Sciatic nerve (tissue), 2 donors: ENCODE measurements at places on chromosomes 5 and 9.

DNA sequence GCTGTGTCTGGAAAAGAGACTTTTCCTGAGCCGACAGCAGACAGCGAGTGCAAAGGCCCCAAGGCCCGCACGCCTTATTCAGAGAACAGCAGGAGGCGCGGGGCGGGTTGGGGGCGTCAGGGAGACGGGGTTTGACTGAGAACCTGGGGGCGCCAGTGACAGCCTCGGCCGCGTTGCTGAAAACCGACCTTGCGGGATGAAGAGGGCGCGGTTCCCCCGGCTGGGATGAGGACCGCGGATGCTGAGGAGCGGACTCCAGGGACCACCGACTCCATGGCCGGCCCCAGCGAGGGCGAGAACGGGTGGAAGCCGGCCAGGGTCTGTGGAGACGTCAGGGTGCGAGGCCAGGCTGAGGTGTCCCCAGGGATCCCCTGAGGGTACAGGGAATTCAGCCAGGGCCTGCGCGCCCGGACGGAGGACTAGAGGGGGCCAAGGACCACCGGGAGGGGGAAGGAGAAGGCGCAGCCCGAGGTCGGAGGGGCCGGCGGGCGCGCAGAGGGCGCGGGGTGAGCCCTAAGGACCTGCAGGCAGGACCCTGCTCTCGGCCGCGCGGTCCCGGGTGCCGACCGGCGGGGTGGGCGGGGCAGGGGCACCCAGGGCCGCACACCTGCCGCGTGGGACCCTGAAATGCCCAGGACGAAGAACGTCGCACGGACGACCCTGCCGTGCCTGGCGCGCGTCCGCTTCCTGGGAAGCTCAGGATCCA is 837 bp upstream of the AHRR start:
- DNase-seq: no peak

DNA sequence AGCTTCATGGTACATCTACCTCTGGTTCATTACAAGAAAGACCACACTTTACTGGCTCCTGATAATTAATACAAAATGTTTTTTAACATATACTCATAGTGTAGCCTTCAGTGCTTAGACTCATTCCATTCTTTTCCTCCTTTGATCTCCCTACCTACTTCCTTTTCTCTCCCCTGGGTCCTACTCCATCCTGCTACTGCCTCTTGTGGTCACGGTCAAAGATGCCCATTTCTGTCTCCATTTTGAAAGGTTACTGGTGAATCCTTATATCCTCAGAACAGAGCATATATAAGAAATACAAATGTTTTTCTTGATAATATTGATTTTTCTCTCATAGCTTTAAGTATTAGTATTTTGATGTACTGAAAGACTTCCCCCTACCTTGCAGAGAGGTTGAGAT is 375.9 kb downstream of the ARRDC3 start:
- DNase-seq: no peak

DNA sequence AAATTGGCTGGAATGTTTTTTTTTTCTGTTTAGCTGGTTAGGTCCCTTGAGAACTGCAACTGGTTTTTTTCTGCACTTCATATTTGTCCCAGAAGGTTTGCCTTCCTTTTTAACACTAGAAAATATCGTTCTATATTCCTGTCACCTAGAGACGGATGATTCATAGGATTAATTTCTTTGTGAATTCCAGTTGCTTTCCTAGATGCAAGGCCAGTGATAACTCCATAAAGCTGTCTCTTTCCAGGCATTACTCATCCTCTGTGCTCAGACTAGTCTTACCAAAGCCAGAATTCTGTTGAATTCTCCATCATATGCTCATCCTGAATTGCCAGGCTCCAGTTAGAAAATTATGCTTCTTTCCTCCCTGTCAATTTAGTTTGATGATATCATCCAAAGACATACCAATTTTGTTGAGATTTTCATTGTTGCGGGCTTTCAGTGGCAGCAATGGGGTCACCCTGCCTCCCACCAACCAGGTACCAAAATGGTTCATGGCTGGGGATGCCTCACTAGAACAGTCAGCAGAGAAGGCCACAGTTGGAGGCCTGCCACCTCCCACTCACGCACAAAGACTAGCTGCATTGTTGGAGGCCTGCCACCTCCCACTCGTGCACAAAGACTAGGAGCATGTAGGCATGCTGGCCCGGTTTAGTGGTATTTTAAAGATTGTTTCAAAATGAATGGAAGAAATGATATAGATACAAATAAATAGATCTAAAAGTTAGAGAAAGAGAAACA is 8.5 kb downstream of the BAAT start:
- DNase-seq: peak; percentile 77

- DNase-seq: no peak
These were observed 38.2 kb downstream of the CLINT1 start for GRCh38 chr5:157820593-157821252.

DNA sequence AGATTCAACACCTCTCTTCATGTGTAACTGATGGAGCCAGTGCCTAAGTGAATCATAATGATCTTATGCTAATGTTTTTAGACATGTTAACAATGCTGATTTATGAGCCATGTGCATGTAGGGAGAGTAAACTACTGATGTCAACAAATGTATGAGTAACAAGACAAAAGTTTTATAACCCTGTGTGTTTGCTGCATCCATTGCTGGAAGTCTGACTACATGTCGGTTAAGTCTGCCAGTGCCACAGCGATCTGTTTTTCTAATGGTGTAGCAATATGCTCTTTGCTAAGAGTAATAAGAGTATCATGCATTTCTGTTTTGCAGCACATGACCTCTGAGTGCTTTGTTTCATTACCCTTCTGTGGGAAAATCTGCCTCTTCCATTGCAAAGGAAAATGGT is 26.4 kb upstream of the TMOD1 start:
- DNase-seq: no peak

DNA sequence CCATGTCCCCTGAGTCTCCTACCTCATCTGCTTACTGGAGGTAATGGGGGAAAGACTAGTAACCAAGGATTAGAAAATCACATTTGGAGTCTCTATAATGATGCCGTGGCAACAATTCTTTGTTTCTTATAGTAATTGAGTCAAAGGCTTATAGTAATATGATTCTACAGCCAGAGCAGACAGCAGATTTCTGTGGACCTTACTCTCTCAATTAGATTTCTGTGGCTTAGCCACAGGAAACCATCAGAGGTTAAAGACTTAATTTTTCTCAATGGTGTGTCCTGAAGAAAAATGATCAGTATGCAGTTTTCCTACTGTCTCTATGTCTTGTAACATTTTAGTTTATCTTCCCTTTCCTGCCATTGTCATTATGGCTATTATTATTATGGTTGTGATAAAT is 59.3 kb upstream of the CD180 start:
- no peak for DNase-seq

DNA sequence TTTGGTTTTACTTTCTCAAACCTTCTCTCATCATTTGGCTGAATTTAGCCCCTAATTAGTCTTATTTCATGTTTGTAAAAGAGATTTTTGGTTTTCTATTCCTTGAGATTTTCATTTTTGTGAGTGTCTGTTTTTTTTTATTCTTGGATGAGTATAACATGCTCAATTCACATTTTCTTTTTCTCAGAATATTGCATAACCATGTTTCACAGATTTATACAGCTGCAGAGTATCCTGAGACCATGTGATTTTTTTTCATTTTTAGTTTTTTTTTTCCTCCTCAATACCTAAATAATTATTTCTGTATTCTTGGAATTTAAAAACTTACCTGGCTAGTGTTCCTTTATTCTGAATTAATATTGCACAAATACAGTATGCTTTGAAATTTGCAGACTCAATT is 361.9 kb downstream of the SEMA5A start:
- DNase-seq: no peak
